ENCODE measurements at places on chromosomes 5 and 9. TPM values are rescaled to one million over a fixed set of nuclear protein-coding genes. Genes with fewer than 3 reads are reported as not detected.

- DNase-seq: peak; percentile 15
Observed at GRCh38 chr9:89022902-89023301, 31.6 kb downstream of the S1PR3 start.

Gene ZNG1E
- total RNA-seq: 46.7 TPM

GRCh38 chr9:18457510-18457909 is 16.4 kb upstream of the ADAMTSL1 start:
- DNase-seq: peak; percentile 63

DNA sequence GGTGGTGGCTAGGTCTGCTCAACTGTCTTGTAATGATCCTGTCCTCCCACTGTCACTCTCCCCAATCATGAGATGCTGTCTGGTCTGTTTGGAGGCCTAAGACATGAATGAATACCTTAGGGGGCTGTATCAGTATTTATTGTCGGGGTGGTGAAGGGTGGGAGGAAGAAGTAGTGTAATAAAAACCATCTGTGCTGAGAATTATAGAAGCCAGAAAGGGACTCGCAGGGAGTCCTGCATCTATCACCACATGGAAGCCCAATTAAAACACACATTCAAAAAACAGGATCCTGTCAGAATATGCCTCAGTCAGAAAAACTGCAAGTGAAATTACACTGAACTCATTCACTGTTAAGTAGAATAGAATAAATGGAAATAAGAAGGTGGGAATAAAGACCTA is 1134.3 kb upstream of the C9orf72 start:
- no peak for DNase-seq

- DNase-seq: no peak
Observed at GRCh38 chr9:124108216-124108615, 96.6 kb downstream of the LHX2 start.

Gene LPAR1
- total RNA-seq: 16.8 TPM

DNA sequence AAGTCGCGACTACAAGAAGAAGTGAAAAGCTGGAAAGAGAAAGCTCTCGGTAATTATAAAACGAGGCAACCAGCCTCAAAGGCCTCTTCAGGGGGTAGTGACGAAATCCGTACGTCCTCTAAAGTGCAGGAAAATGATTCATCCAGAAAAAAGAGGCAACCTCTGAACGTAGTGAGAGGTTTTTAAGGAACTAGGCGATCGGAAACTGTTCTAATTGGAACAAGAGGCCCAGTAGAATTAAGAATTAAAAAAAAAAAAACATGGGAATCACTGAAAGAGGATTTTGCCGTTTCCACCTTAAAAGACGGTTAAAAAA is 1.0 kb downstream of the CSNK1A1 start:
- peak; percentile 72 for DNase-seq

GRCh38 chr5:173321886-173322285 is 6.3 kb downstream of the STC2 start:
- DNase-seq: no peak

GRCh38 chr5:81268521-81269196 is 32.7 kb upstream of the ZCCHC9 start:
- DNase-seq: peak; percentile 90

DNA sequence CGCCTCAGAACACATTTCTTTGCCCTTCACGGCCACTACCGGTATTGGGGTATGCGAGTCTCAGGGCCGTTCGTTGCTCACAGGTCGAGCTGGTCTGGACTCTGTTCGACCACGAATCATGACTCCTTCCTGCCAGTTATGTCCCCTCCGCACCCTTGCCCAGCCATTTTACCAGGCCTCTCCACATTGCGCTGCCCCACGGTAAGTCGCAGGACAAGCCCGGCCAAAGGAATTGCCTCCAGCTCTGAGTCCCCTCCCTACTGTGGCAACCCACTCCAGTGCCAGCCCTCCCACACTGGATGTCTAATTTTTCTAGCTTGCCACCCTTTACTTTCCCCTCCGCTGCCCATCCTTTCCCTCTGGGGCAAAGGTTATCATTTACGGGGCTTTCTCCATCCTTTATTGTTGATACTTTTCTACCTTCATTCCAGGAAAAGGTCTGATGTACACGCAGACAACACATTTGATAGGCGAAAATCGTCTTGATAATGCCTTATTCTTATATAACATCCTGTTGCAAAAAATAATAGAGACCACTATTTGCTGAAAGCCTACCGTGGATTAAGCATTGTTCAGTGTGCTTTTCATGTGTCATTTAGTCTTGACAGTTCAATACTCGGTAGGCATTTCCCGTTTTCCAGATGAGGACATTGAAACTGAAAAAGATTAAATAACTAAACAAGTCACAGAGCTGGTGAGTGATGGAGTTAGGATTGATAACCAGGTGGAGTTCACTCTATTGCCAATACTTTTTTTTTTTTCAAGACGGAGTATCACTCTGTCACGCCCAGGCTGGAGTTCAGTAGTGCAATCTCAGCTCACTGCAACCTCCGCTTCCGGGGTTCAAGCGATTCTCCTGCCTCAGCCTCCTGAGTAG is 958 bp upstream of the HSPA5 start:
- DNase-seq: no peak

Gene SLC4A9
- not detected for total RNA-seq

DNA sequence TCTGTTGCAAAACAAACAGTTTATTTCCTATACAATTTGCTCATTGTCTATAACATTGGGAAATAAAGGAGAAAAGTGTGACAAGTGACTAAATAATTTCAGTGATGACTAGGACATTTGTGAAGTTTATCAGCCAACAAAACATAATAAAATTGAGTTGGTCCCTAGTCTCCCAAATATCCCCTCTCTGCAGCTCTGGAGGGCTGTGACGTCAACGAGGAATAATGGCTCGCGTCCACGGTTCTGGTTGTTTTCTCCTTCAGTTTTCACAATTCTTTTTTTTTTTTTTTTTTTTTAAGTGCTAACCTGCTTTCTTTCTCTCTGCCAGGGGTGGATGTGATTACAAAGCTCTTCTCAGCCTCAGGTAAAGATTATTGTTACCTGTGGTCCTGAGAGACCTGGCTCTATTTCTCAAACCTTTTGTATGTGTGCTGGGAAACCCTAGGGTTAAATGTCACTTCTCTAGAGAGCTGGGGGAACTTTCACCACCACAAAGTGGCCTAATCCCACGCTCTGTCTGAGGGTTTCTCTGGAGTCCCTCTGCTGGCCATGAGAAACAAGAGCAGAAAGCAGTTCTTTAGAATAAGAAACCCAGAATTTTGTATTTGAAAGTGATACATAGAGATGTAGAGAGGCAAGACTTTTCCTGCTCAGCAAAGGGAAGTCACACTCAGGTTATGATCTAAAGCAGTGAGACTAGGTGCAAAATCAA is 36.2 kb upstream of the ANKRD55 start:
- peak; percentile 25 for DNase-seq

GRCh38 chr9:113511047-113511521 is 47.6 kb downstream of the RGS3 start:
- no peak for DNase-seq

DNA sequence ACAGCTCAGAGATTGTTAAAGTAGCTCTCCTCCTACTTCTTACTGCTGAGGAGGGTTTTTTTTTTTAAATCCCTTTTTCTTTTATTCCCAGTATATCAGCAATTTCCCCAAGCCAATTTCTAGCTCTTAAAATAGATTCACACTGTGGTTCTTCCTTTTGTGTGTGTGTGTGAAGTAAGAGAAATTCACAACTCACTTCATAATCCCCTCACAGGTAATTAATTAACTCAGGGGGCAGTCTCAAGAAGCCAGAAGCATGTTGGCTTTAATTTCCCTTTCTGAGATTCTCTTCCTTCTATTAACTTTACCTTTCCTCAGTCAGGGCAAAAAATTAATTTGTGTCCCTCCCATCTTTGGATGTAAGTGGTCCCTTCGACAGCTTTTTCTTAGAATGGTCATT is 71.0 kb upstream of the HMHB1 start:
- DNase-seq: no peak

GRCh38 chr5:143231973-143232812 is 171.3 kb downstream of the NR3C1 start:
- DNase-seq: no peak

GRCh38 chr5:120449501-120449900 is 14.6 kb upstream of the PRR16 start:
- DNase-seq: no peak

DNA sequence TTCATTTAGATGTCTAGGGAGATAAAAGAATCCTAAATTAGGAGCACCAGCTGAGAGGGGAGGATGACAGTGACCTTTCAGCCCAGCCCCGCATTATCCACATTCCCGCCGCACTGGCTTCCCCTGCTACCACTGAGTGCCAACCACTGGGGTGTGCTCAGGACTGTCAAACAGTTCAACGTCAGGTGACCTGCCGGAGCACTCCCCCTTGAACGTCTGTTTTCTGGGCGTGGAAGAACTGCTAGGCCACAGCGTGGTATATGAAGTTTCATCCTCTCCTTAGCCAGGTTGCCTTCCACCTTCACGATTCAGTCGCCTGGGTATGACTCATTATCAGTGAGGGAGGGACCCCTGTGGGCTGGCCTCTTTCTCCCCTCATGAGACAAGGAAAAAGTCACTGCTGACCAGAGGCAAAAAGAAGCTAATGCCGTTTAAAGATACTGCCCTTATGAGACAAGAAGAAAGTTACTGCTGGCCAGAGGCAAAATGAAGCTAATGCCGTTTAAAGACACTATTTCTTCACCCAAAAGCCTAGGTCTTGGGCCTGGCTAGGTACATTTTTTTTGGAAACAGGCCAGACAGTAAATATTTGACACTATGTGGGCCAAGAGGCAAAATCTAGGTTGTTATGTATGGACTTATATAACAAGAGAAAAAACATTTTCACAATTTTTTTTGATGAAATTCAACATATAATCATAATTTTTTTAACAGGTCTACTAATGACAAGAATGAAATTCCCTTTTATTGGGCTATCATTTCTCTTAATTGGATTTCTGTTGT is 4.6 kb downstream of the NMRK1 start:
- DNase-seq: peak; percentile 82

- no peak for DNase-seq
Observed at GRCh38 chr5:178476531-178476930, 113.7 kb downstream of the COL23A1 start.

Gene GMCL2
- not detected for total RNA-seq

Gene S1PR3
- 0.79 TPM for total RNA-seq

DNA sequence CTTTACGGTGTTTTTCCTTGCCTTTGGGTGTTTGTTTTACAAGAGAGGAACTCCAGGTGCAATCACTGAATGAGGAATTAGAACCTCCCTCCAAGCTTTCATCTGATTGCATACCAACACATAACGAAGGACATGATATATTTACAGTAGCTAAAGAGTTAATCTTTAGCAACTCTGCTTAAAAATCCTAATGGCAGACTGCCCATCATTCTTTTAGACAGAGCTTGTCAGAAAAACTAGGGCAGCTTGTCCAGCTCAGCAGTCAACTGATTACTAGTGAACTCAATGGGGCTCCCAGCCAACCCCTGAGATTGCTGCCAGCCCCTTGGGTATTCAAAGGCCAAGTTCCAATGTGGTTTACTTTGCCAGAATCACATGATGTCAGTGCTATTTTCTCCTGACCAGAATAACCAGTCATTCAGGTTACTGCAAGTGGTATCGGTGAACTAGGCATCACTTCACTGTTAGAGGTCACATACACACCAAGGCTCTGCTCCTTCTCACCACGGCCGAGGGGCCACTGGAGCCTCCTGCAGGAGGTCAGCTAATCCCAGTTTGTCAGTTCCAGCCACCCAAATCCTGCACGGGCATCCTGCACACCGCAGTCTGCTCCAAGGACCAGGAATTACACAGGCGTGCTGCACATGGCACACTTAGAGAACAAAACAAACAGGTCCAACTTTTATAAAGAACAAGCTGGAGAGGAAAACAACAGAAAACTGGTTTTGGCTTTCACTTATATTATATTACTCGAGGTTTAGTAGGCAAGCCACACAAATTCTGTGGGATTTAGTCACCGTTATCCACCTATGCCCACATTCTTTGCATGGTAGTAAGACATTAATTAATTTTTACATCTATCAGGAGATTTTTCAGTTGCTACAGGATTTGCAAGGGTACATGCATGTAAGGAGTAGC is 62.5 kb downstream of the NFIB start:
- DNase-seq: peak; percentile 97

- no peak for DNase-seq
Observed at GRCh38 chr9:93452710-93453046, 703 bp downstream of the FAM120AOS start.

DNA sequence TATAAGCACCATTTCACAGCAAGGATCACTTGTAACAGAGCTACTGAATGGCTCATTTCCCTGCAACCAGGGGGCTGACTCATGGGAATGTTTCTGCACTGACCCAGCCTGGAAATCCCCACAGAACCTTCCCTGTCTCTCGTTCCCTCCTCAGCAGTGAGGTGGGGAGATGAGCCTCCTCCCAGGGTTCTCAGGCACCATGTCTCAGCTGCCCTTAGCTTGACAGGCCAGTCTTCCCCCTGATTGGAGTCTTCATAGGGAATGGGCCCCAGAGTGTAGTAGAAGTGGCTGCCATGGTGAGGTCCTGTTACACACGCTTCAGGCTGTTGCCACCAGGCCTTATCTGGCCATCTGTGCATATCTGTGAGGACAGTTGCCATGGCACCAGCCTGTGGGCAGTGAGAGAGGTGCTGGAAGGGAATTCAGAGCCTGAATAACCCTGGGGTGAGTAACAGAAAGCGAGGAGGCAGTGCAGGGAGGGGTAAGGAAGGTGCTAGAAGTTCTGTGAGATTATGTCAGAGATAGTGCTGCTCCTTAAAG is 324.4 kb downstream of the ENC1 start:
- DNase-seq: peak; percentile 99

GRCh38 chr9:105306351-105307140 is 62.1 kb downstream of the SLC44A1 start:
- no peak for DNase-seq

- DNase-seq: no peak
Observed at GRCh38 chr5:14193496-14193895, 50.4 kb downstream of the TRIO start.

DNA sequence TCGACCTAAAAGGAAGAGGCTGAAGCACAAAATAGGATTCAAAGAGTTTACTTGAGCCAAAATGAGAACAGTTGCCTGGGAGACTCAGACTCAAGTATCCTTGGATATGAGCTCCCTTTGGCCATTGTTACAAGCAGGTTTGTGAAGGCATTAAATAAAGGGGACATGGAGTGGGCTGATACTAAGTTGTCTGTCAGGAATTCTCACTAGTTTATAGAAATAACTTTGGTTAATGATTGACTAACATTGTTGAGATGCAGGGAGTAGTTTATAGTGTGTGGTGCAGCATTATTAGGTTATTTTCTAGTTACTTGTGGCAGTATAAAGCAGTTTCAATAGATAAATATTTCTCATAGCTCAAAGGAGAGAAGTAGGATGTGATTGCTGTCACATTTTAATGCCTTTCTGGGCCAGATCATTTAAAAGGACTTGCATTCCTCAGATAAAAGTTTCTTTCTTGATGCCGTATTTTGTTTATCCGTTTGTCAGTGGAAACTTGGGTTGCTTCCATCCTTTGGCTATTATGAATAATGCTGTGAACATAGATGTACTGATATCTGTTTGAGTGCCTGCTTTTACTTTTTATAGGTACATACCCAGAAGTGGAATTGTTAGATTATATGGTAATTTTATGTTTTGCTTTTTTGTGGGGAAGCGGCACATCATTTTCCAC is 9.1 kb downstream of the AP3S1 start:
- no peak for DNase-seq

- DNase-seq: peak; percentile 63
Observed at GRCh38 chr5:61525512-61526206, 193.6 kb downstream of the ZSWIM6 start.

Gene BAAT
- total RNA-seq: 0.26 TPM

GRCh38 chr9:72315089-72315509 is 49.9 kb downstream of the ZFAND5 start:
- DNase-seq: no peak

Gene CORO2A
- total RNA-seq: 22.1 TPM

- no peak for DNase-seq
Observed at GRCh38 chr5:32360906-32361305, 48.2 kb upstream of the MTMR12 start.

Measured in bronchial epithelial cell (primary cell).